Stimulated activated CD4-positive, alpha-beta T cell treated with anti-CD3 and anti-CD28 coated beads, Interleukin-12 subunit alpha, Interleukin-12 subunit beta, amount 100 ng/mL, for 24 hours (primary cell): ENCODE measurements at places on chromosomes 16 and 17.

DNA sequence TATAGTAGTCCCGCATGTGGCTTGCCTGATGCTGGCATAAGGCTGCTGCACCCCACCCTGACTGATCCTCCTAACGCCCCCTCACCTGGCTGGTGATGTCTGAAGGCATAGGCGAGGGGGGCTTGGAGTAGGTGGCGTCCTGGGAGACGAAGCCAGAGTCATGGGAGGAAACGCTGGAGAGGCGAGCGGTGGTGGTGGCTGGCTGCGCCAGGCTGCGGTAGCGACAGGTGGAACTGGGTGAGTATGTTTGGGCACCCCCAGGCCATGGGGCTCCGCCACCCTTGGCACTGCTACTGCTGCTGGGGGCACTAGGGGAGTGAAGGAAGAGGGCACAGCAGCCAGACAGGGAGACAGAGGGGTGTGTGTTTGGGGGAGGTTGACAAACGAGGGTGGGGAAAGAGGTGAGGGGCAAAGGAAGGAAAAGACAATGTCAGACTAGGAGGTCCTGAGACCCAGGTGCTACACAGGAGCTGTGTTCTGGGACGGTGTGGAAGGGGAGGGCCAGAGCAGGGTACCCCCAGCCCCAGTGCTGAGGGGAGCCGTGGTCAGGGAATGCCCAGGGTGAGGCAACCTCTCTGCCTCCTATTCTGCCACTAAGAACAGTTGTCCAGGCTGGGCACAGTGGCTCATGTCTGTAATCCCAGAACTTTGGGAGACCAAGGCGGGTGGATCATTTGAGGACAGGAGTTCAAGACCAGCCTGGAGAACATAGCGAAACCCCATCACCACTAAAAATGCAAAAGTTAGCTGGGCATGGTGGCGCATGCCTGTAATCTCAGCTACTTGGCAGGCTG is 11.4 kb downstream of the MTSS2 start:
- no peak for DNase-seq

DNA sequence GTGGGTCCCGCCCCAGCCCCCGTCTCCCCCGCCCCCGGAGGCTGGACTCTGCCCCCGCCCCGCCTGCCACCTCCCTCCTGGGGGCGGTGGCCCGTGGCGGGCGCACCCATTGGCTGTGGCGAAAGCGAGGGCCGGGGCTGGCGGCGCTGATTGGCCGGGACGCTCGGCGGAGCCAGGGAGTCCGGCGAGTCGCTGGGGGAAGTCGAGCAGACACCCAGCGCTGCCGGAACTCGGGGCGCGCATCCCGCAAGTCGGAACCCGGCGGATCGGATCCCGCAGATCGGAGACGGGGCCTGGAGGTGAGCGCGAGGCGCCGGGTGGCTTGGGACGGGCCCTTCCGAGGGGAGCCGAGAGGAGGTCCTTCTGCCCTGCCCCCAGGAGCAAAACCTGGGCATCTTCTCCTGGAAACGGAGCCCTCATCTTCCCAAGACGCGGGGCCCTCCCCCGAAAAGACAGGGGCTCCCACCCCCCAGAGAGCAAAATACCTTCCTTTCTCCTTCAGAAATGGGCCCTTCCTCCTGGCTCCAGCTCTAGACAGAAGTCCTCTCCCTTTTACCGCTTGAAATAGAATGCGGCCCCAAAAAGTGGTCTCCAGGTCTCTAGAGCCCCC is at the start of gene ABAT:
Gene ABAT, plus strand, starts transcription at position 205 of the 610 bp plus-strand sequence. CDS start 61,123 bp downstream, outside the sequence.
- peak; percentile 68 for DNase-seq

DNA sequence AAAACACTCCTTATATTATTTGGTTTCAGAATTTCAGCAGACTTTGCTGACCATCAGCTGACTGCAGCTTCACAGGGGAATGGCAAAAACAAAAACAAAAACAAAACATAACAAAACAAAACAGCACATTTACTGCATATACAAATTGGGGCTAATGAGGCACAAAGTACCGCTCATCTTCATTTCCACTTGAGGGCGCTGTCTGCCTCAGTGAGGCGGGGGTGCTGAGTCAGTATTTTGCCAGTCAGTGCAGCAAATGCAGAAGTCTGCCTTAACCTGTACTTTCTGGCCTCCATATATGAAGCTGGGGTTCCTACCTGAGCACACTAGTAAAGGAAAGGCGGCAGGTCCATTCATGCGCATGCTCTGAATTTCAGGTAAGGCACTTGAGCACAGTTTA is 13.5 kb upstream of the DYNLRB2 start:
- DNase-seq: peak; percentile 52

- no peak for DNase-seq
Observed at GRCh38 chr16:53495325-53495724, 7.7 kb downstream of the AKTIP start.

DNA sequence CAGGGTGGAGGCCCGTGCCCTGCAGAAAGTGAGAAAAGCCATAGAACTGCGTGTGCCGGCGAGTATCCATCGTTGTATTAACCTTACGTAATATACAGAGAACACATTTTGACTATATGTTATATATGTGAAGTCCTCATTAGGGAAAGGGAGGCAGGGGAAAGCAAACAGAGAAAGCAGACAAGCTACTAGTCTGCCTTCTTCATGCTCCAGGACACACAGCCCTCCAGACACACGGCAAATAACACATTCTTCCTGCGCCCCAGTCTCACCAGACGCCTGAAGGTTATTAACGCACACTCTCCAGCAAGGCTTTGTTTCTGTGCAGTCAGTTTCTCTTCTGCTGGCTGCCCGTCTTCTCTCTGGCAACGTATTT is 28.8 kb downstream of the PRDM7 start:
- no peak for DNase-seq
